ENCODE measurements at places on chromosomes 6 and 20.

- DNase-seq = no peak
Measured at GRCh38 chr20:19968466-19969073, 48.6 kb upstream of the NAA20 start.

GRCh38 chr6:150395388-150396009, 26.7 kb downstream of the IYD start:
- DNase-seq = peak; percentile 24

- DNase-seq = no peak
Measured at GRCh38 chr6:35328108-35328723, 14.1 kb upstream of the PPARD start.

GRCh38 chr6:40897390-40898003, 141.5 kb downstream of the UNC5CL start:
- DNase-seq = no peak

- peak; percentile 79 for DNase-seq
Measured at GRCh38 chr20:49989234-49990065, 6.7 kb downstream of the SNAI1 start.
